ENCODE measurements at places on chromosomes 6 and 20.

DNA sequence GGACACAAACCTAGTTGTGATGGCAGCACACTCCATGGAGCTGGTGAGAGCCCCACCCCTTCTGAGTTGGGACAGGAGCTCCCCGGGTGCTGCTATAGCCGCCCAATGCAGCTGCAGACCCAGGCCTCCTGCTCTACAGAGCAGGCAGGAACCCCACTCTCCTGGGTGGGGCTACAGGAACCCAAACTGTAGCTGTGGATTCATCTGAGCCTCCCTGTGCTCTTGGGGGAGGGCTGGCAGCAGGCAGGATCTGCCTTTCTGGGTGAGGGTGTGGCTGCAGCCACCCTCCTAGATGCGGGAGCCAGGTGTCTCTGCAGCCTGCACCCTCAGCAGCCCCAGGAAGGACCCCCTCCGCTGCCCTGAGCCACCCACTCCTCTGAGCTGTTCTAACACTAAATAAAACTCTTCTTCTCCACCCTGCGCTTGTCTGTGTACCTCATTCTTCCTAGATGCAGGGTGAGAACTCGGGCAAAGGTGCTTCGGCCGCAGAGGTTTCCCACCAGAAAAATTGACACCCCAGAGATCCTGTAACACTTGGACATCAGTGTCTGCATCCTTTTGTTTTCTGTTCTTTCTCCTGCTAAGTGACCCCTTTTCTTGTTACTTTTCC is 55.2 kb upstream of the KIF13A start:
- DNase-seq, result no peak

- DNase-seq, result no peak
Observed at GRCh38 chr20:14568701-14569100, 231.3 kb upstream of the FLRT3 start.

- no peak for DNase-seq
Observed at GRCh38 chr6:68653074-68653705, 18.1 kb downstream of the ADGRB3 start.

DNA sequence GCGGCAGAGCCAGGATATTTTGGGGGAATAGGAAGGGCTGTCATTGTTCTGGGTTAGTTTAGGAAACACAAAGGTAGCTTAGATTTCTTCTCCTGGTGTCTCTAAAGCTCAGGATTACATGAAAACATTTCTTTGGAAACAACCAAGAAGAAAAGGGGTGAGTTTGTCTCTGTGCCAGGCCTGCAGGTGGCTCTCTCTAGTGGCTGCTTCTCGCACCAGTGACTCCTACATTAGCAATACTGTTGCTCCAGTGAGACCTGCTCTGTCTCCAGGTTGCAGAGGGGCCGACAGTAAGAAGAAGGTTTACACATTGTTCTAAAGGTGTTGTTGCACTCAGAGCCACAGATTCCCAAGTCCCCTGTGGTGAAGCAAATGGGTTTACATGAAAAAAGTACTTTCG is 104.6 kb upstream of the GLP1R start:
- no peak for DNase-seq

DNA sequence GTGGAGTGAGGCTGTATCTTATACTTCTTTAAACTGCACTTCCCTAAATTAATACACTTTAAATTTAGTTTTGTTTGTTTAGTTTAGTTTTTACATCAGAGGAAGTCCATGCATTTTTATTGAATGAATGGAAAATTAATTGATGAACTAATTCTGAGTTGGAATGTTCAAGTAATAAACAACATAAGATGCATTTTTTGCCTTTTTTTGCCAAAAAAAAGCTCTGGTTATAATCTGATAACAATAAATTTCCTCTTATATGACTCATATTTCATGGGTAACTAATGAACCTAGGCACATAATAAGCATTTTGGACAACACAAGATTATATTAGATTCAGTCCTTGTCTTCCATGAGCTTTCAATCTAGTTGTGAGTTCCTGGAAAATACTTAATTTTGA is 323.1 kb downstream of the CENPW start:
- no peak for DNase-seq

DNA sequence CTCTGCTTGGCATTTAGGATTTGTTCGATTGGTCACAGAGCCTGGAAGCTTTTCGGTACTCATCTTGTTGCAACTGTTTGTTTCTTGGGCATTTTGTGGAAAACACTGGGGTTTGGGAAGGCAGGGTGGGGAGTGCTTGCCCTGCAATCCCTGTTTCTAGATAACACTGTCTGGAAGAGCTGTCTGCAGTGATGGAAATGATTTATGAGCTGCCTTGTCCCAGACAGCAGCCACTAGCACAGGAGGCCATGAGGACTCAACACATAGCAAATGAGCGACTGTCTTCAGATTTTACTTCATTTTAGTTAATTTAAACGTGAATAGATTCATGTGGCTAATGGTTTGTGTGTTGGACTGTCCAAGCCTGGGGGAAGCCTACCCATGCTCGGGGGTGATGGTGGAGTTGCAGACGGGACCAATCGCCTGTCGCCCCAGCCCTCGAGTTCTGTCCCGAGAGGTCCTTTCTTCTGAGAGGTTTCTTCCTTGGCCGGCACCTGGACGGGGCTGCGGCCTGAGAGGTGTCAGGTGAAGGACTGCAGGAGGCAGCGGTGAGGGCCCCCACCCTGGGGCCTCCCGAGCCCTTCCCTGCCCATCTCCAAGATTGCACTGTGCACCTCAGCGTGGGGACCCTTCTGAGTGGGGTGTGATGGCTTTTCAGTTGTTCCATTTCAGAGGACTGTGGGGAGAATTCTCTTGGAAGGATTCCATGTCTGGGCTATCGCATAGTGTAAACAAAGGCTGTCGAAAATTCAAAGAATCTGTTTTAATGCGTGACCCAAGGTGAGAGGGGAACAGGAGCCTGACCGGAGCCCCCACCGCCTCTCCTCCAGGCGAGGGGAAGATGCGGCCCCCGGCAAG is 55.4 kb downstream of the SMOC2 start:
- DNase-seq, result no peak

GRCh38 chr6:37085198-37085597 is 79.7 kb downstream of the FGD2 start:
- no peak for DNase-seq

- DNase-seq, result no peak
Observed at GRCh38 chr6:49556429-49556837, 6.0 kb downstream of the C6orf141 start.

DNA sequence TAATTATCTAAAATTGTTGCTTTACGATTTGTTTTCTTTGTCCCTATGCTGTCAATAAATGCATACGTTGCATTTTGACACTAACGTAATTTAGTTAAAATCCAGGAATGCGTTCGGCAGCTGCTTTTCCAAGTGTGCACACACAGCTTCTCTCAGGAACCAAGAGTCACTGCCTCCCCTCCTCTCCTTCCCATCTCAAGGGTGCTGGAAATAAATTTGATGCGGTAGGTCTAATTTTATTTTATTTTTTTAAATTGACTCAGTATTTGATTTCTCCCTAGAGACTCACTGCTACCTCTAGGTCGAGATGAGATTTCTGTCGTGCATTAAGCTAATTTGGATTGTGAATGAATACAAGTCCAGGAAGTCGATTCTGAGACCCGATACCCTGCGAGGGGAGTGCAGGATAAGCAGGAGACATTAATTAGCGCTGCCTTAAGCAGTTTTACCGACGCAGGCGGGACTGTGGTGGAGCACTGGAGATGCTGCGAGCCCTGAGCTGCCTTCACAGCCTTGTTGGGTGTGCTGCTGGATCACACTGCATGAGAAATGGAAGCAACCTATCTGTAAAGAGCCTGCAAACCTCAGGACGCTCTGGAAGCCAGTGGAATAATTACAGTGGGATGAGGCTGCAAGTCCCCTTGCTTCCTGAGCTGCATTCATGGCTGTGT is 381.2 kb downstream of the C6orf118 start:
- DNase-seq, result no peak

GRCh38 chr6:118580585-118581419 is 32.7 kb downstream of the PLN start:
- no peak for DNase-seq

- no peak for DNase-seq
Observed at GRCh38 chr6:24330137-24330732, 27.6 kb downstream of the DCDC2 start.

GRCh38 chr20:36446557-36446956 is 94.8 kb upstream of the MYL9 start:
- no peak for DNase-seq

DNA sequence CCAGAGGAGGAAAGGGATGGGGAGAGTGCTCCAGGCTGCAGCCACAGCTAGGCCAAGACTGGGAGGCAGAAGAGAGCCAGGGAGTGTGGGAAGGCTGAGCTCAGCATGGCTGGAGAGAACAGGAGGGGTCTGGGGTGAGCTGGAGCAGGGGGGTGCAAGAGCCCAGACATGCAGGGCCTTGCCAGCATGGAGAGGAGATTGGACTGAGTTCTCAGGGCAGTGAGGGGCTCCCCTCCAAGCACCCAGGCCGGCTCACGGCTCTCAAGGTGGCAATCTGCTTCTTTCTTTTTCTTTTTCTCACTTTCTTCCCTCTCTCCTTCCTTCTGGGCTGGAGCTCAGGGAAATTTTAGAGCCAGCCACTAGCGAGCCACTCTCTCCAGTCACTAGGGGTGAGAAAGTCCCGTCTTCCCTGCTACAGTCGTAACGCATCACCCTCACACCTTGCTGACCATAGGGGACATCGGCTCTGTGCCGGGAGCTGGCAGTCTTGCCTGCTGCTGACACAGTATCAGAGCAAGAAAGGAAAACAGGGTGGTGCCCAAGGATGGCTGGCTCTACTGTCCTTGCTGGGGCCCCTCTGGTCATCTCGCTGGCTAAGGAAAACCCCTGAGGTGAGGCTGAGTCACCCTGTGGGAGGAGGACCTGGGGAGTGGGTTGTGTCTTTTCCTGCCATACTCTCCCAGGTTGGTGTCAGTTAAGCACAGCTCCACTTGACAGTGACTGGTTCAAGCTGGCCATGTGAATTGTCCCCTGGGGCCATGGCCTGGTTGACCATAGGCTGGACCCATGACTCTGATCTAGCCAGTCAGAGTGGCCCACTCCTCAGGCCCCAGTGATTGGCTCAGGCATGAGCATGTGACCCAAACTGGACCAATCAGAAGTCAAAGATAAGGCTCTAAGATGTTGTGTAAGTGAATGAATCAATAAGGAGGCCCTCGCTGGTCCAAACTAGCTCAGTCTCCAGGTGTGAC is 135.1 kb upstream of the PMEPA1 start:
- no peak for DNase-seq

DNA sequence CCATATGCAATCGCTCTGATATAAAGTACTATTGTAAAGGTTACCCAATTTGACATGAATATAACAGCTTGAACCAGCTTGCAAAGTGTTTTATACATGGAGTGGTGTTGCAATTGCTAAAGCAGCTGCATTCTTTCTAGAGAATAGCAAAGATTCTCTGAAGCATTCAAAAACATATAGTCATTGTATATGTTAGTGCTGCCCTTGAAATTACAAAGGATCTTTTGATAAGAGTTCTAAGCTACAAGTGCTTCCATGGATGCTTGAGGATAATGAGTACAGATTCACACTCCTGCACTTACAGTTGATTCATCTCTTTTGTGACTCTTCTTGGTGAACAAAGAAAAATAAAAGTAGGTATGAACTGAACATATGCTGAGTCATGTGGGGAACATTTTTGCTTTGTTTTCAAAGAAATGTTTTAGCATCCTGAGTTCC is 175.7 kb downstream of the ALDH8A1 start:
- no peak for DNase-seq

DNA sequence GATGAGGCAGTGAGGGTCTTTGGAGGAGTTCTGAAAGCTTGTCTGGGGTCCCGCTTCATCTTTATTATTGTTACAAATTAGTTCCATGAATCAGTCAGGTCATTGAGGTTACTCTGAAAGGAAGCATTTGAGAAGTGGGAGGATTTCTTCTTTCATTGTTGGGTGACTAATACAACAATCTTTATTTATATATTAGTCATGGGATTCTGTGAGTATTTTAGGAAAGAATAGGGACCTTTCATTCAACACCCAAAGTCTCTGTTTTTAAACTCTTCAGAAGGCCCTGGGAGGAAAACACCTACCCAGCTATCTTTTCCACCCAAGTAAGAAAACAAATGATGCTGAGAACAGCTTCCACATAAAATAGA is 98.3 kb downstream of the SOD2 start:
- no peak for DNase-seq

- no peak for DNase-seq
Observed at GRCh38 chr6:30887901-30888815, 3.8 kb downstream of the DDR1 start.

DNA sequence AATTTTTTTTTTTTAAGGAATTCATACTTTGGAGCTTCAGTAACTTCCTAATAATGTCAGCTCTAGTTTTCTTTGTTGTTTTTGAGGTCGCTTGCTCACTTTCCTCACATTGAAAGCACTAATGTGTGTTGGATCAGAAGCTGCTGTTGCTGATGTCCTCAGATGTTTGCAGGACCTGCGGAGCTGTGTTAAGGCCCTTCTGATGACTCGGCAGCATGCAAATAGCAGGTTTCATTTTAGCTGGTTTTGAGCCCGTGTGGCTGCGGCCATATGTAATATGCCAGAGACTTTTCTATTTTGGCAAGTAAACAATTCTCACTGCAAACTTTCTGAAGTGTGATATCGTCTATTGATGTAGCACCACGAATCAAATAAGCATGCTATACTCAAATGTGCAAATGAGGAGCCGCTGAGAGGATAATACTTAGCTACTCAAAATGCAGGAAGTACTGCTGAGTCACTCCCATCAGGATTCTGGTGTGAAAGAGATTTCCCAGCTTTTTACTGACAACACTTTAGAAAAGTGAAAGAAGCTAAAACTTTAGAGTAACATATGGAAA is 187.8 kb downstream of the SASH1 start:
- no peak for DNase-seq

DNA sequence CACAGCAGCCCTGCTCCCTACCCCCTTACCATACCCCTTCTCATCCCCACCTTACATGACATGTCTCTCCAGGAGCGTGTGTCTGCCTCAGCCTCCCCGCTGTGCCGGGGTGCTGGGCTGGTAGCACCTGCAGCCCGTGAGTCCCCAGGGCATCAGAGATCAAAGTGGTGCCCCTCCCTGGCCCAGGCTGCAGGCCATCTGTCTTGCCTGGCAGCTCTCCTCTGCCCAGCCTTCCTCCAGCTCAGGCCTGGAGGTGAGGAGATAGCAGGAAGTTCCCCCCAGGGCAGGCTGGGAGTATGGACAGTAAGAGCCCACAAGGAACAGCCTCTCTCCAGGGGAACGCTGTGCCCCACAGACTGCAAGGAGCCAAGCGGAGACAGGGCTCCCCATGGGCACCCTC is 35.3 kb downstream of the GRM4 start:
- no peak for DNase-seq

DNA sequence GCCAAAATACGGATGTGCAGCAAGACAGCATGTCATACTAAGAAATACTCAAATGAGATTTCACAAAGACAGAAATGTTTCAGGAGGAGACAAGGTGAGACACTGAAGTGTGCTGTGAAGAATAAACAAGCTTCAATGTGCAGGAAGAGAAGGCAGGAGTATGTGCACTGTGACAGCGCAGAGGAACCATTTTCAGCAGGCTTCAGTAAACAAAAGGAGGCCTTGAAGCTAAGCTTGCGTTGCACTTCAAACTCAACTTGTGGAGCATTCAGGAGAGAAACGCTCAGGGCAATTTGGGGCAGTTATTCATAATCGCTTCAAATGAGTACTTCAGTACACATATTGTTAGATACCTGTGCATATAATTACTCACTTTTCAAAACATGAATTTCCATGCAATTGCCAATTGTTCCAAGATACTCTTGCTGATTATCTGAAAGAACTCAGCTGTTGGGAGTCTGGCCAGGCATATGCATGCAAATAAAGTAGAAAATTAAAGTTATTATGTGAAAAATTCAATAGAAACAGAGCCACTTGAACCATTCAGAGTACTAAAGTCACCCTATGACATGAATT is 234.2 kb upstream of the OPRM1 start:
- DNase-seq, result no peak

- peak; percentile 41 for DNase-seq
Observed at GRCh38 chr6:32118782-32119628, 9.0 kb downstream of the ATF6B start.

- DNase-seq, result no peak
Observed at GRCh38 chr20:58714340-58714922, 21.8 kb downstream of the NPEPL1 start.
